ENCODE measurements at places on chromosomes 7 and 10.

GRCh38 chr10:116654816-116655215 is 34.1 kb downstream of the PNLIPRP2 start:
- DNase-seq = no peak

DNA sequence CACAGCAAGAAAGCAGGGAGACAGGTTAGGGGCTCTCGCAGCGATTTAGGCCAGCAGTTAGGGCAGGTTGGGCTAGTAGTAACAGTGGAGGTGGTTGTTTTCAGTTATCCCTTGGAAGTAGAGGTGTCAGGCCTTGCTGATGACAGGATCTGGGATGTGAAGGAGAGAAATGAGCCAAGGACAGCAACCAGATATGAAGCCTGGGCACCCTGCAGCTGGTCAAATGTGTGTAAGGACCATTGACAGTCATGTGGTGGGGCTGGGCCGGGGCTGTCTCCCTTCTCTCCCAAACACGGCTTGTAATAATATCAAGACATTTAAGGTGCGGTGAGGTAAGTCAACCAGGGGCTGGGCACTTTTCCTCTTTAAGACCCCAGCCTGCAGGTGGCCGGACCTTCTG is 112.5 kb upstream of the IGFBP3 start:
- no peak for DNase-seq

- no peak for DNase-seq
Measured at GRCh38 chr7:66070222-66070621, 5.4 kb upstream of the ASL start.

DNA sequence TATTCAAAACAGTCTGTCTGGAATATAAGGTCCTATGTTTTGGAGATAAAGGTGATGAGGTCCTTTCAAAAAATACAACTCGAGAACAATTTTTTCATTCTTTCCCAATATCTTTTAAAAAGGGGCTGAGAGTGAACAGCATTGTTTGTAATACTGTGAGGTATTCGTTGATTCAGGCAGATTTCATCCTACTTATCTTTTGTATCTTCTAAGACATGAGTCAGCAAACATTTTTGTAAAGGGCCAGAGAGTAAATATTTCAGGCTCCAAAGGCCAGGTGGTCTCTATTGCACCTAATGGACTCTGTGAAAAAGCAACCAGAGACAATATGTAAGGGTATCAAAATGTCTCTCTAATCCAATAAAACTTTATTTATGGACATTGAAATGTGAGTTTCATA is 8.1 kb upstream of the ANK3 start:
- DNase-seq = no peak

DNA sequence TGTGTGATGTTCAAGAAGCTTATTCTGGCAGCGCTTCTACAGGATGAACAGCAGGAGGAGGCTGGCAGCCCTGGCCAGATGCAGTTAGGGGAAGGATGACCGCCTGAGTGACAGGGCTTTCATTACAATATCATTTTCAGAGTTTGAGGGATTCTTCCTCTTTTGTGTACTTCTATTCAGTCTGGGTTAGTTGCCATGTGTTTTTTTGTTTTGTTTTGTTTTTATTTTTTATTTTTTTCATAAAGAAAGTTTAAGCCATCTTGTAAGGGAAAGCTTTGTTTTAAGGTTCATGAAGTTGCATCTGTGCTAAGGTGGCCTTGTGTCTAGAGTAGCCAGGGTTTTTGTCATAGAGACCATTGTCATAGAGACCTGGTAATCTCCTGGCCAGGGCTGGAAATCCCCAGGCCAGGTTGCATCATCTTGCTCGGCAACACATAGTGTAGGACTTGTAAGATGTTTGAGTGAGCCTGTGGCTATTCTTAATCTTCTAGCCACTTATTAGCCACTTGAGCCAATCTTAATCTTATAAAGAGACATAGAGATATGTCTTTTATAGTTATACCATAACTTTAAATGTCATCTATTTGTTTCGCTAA is 230.5 kb upstream of the TMEM229A start:
- DNase-seq = no peak

DNA sequence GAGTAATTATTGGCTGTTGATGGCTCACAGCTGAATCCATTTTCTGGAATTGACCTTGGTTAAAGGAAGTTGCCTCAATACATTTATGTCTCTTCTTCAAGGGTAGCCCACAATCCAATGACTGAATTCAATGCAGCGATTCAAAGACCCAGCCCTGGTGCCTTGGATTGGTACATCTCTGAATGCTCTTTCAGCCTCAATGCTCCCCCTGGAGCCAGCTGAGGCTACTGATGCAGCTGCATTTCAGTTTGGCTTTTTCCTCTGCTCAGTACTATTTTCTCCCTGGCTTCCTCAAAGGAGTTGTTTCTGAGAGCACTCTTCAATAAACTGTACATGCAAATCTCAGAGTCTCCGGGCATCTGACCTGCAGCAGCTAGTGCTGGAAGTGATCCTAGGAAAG is 633 bp upstream of the EBLN1 start:
- DNase-seq = no peak

DNA sequence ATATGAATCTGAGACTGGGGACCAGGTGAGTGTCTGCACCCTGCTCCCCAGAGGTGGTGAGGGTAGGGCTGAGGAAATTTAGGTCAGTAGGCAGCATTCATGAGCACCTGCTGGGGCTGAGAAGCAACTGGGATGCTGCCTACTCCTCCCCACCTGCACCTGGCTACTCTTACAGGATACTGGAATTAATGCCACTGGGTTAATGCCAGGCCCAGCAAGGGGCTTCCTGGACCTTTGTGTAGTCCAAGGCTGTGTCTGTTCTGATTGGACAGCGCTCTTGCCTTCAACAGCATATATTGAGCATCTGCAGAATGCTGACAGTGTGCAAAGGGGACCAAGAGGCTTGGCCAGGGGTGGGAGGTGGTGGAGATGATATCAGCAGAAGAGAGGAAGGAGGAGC is 32.1 kb downstream of the ADCYAP1R1 start:
- DNase-seq = no peak

- DNase-seq = no peak
Measured at GRCh38 chr7:29881724-29882123, 75.4 kb downstream of the WIPF3 start.

DNA sequence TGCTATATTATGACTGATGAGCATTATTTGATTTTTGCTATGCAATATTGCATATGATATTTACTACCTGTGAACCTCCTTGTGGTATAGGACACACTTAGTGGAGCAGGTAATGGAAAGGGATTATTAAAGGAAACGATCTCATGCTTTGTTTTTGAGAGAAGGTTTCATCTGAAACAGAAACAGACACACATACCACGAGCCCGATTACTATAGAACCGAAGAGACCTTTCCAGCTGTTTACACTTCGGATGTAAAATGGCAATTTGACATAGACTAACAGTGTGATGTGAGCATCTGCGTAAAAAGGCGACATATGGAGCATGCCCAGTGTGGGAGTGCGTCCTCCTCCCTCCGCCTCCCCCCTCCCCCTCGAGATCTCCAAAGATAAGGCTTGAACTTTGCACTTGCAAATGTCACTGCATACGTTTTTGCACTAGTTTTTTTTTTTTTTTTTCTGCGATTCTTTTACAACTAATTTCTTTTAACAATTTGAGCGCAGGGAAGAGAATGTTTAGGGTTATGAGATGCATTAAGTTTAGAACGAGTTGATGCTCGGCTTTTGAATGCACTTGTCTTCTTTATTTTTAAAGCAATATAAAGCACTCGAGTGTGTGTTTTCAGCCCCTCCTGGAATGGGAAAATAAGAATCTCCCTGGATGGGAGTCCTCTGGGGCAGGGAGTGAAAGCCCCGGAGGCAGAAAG is 251.0 kb downstream of the NSUN6 start:
- no peak for DNase-seq

GRCh38 chr10:124248056-124249045 is 155.0 kb upstream of the CHST15 start:
- DNase-seq = no peak

- no peak for DNase-seq
Measured at GRCh38 chr10:115849197-115849596, 423.8 kb downstream of the GFRA1 start.

DNA sequence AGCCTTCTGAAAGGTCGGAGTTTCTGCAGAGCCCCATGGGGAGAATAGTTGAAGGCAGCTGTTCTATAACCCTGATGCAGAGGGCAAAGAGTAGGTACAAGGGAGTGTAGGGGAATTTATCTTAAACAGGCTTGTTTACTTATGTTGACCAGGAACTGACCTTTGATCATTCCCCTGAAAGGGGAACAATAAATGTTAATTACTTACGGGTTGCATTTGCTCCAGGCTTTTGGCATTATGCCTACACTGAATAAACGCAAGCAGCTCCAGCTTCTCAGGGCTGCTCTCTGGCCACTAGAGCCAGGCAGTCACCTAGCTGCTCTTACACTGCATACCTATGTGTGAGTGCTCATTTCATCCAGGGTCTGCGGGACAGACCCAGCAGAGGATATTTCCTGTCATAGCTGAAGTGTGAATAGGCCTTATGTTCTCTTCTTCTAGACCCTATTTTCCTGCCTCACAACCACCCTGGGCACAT is 26.9 kb upstream of the ABCA13 start:
- DNase-seq = no peak

- DNase-seq = no peak
Measured at GRCh38 chr7:100266576-100267354, 40.7 kb upstream of the SPDYE3 start.

GRCh38 chr7:130937830-130938229 is 203.8 kb upstream of the KLF14 start:
- no peak for DNase-seq

- no peak for DNase-seq
Measured at GRCh38 chr7:22016507-22016906, 70.8 kb upstream of the CDCA7L start.

- DNase-seq = no peak
Measured at GRCh38 chr7:24733414-24734060, 23.7 kb downstream of the GSDME start.

DNA sequence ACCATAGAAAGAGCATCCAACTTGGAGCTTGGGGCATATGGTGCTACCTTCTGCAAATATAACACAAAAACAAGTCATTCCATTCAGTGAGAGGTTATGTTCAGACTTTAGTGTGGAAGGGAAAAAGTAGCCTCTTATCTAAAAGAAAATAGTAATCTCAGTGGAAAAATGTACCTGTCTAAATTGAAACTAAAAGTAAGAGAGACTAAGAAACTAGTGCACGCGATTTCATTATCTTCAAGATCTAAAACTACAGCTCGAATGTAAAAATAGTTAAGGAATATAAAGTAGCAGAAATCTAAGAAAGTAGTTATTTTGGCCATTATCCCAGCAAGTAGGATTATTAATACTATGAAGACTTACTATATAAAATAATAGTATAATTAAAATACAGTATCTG is 233.0 kb upstream of the PPP1R3A start:
- no peak for DNase-seq

DNA sequence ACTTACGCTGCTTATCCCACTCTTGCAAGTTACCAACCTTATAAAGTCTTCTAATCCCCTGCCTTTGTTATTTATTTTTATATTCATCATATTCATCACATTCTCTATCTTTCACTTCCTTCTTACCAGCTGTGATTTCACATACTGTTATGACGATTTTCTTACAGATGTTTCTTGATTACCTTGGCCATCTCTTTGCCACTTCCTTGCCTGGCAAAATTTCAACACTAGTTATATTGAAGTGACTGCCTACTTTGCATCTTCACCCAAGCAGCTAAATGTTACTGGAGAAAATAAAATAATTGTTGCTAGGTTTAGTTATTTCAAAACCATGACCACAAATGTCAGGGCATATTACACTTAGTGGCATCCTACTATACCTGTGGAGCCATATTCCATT is 8.8 kb upstream of the STEAP4 start:
- DNase-seq = no peak

DNA sequence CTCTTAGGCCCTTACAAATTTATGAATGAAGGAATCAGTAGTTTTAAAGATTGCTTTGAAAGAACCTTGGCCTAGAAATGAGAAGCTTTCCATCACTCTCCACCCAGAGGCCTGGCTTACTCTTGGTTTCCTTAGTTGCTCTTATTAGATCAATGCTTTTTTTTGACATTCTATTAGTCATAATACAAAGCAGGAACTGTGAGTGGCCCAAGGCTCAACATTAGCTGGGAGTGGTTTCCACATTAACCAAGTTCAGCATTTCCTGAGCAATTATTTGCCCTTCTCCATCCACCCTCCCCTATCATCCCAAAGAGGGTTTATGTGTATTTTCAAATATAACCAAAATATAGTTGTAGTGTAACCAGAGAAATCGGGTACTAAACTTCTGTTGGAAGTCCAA is 103.4 kb upstream of the FAM204A start:
- no peak for DNase-seq

DNA sequence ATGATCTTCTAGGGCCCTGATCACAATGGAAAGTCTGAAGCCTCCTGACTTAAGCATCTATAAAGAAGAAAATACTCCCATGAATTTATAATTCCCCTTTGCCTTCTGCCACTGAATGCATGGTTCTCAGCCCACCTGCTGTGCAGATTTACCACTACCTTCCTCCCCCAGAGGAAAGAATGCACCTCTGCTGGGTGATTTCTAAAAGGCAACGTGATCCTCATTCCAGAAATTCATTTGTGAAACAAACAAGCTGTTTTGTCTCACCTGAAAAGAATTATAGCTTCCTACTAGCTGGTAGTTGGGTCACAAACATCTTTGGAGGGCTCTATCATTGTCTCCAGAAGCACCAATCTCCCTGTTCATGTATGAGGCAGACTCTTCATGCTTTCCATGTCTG is 320.2 kb downstream of the CDC14C start:
- no peak for DNase-seq
